ENCODE measurements at places on chromosomes 3 and 15.

DNA sequence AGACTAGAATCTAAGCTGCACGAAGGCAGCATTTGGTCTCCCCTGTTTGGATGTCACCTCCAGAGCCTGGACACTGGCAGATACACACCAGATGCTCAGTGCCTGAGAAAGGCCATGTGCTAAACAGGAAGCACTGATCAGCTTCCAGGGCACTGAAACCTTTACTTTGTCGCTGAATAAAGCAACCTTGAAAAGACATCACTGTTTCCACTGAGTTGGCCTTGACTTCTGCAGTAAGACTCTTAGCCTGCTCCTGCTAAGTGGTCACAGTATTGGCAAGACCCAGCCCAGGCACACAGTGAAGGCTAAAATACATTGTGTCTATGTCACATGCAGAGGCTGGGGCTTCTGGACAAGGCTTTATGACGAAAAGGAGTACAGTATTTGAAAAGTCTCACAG is 104.3 kb upstream of the ICE2 start:
- no peak for DNase-seq

- DNase-seq: no peak
Measured at GRCh38 chr3:8619548-8619947, 25.1 kb downstream of the SSUH2 start.

- no peak for DNase-seq
Measured at GRCh38 chr3:39096775-39097174, 10.7 kb downstream of the GORASP1 start.

- no peak for DNase-seq
Measured at GRCh38 chr3:197718891-197719290, 17.8 kb downstream of the RUBCN start.

DNA sequence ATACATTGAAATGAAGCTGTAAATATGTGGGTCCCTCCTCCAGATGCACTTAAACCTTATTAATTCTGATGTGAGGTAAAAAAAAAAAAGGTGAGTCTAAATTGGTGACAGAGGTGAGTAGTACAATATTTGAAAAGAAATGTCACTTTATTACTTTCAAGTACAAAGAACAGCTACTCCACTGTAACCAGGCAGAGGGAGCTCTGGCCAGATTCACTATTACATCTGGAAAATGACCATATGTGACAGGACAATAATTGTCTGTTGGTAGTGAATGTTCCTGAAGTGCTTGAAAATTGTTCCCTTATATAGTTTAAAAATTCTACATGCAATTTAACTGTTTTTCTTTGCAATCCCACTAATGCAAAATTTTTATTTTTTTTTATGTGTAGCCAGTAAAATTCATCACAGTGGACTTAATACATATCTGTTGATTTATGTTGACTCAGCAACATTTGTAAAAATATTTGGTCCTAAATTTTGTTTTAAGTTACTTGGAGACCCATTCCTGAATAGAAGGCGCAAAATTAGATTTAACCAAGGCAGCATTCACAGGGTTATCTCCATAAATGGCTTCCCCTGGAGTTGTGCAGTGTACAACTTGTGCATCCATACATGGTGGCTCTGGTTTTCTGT is 231.9 kb upstream of the TBC1D5 start:
- no peak for DNase-seq

DNA sequence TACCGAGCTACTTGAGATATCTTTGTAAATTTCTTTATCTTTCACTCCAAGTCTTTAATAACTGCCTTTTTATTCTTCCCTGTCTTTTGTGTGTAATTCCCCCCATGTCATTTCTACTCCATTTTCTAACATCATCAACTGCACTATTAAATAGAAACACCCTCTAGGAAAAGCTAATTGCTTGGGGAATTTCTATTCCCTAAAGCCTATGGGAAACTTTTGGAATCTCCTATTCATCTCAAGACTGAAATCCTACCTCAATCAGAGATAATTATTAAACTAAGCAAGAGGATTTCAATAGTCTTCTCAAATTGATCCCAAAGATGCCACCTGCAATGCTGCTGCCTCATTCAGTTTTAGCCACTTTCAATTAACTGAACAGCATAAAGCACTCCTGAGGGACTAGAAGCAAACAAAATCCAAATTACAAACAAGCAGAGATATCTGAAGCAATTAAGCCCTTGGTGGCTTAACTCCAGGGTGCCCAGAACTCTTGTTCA is 598.7 kb downstream of the IGSF11 start:
- no peak for DNase-seq

GRCh38 chr3:93855401-93855800 is 118.3 kb downstream of the PROS1 start:
- DNase-seq: no peak

DNA sequence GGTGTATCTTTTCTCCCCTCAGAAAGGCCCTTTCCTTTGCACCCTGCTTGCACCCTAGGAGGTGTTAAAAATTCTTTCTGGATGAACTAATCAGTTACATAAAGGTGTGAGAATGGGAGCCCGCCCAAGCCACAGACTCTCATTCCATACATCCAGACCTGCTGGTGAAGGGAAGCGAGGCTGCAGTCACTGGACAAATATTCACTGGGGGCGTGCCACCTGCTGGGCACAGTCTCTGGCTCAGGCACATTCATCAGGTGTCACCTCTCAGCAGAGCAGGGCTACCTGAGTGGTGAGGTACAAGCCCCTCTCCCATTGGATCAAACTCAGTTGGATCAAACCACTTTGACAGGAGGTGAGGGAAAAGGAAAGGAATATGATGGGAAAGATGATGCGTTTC is 52.0 kb downstream of the NTRK3 start:
- DNase-seq: no peak

DNA sequence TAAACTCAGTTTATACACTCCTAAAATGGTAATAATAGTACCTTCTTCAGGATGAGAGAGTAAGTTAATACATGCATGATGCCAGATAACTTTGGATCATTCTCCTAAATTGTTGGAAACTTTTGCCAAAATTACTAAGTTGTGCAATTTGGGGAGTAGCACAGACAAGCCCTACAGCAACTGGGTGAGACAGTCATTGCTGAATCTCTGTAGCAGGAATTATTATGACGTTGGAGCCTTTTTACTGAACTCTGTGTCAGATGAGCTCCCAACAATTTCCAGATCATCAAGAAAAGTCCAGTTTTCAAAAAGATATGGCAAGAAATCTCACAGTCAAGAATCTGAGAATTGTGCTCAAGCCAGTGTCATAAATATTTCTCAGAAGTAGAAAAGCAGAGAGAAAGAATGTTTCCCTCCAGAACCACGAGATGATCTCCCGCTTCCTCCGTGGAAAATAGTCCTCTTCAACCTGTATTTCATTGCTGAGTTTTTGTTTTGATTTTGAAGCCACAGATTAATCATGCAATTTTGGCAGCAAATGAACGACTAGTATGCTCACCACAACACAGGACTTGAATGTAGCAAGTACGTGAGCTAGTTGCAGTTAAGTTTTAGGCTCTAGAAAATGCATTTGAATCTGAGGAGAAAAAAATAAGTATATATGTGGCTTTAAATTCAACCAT is 485.4 kb downstream of the CNTN6 start:
- DNase-seq: no peak

DNA sequence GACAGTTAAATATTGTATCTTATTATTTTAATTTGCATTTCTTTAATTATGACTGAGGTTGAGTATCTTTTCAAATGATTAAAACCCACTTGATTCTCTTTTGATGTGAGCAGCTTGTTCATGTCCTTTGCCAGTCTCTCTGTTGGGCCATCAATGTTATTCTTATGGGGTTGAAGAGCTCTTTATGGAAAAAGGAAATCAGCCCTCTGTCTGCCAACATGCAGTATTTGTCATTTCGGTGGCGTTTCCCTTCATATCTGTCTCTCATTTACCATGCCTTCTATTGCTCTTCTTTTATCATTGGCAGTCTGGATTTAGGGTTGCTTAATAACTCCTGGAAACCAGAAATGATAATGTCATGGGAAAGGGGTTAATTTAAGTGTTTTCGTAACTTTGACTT is 340.7 kb upstream of the DNAJC19 start:
- no peak for DNase-seq

DNA sequence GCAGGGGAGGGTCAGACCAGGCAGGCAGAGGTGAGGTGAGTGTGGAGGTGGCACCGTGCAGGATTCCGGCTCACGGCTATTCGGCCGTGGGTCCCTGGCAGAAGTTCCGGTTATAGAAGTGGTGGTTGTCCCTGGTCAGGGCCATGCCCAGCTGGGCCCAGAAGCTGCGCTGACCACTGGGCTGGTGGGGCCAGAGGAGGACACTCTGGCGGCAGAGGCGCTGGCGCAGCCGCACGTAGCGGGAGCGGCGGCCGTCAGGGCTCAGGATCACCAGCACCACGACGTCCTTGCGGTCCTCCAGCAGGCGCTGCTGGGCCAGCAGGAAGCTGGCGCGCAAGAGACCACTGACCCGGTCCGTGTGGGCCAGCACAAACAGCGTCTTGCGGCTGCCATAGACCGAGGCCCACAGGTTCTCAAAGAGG is 4.3 kb downstream of the TLR9 start:
- peak; percentile 44 for DNase-seq

GRCh38 chr3:114756506-114757279 is 390.4 kb downstream of the ZBTB20 start:
- DNase-seq: no peak

DNA sequence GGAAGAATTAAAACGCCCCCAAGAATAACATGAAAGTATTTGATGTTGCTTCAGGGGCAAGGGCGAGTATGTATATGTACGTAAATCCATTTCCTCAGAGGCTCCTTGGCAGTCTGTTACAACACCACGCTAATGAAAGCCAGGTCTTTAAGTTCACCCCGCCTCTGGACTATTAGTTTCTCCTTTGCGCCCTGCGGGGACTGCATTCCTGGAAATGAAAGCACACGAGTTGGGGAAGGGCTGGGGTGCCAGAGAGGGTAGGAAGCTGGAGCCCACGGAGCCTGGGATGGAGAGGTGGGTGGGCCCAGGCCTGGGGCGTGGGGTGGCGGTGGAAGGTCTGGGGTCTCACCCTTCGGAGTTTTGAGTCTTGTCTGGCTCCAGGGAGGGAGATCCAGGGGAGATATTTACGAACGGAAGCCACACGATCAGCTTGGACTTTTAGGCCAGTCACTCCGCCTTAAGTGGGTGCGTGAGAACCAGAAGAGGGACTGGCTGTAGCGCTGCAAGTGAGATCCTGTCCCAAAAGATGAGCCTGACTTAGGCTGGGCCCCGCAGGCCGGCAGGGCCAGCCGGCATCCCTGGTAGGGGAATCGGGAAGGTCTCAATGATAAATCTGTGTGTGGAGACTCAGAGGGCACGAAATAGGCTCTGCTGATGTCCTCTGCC is 1.6 kb upstream of the PLCL2 start:
- DNase-seq: no peak

DNA sequence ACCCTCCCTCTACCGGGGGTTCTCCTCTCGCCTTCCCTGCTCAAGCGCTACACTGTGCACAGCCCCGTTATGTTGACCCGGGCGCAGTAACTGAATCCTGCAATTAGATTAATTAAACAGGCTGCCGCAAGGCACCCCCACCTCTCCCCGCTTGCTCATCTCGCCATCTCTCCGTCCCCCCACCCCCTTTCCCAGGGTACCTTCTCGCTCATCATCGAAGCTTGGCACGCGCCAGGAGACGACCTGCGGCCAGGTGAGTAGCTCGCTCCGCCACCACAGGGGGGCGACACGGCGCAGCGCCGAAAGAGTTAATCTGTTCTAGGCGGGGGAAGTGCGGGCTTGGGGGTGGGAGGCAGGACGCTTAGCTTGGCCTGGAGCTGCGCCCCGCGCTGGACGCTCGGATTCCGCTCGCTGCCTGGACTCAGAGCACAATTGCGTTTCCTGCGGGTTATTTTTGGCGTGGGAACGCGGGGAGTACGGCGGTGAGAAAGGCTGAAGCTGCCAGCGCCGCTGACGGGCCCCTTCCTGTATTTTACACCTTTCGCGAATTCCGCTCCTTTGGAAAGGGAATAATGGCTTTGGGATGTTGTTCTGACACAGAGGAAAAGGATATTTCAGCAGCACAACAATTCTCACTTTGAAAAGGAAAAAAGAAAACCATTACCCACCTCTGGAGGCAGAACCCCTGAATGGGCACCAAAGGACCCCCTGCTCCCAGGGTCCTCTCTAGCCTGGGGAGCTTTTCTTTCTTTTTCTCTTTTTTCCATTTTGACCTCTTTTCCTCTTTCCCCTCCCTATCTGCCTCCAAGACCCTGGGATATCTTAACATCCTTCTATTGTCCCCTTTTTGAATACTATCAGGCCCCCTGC is 1.5 kb downstream of the DLL4 start:
- DNase-seq: peak; percentile 79
